ENCODE measurements at places on chromosomes 6 and 20.

GRCh38 chr20:61767761-61768494 lies 297.8 kb downstream of the TAF4 start:
- peak; percentile 26 for DNase-seq

DNA sequence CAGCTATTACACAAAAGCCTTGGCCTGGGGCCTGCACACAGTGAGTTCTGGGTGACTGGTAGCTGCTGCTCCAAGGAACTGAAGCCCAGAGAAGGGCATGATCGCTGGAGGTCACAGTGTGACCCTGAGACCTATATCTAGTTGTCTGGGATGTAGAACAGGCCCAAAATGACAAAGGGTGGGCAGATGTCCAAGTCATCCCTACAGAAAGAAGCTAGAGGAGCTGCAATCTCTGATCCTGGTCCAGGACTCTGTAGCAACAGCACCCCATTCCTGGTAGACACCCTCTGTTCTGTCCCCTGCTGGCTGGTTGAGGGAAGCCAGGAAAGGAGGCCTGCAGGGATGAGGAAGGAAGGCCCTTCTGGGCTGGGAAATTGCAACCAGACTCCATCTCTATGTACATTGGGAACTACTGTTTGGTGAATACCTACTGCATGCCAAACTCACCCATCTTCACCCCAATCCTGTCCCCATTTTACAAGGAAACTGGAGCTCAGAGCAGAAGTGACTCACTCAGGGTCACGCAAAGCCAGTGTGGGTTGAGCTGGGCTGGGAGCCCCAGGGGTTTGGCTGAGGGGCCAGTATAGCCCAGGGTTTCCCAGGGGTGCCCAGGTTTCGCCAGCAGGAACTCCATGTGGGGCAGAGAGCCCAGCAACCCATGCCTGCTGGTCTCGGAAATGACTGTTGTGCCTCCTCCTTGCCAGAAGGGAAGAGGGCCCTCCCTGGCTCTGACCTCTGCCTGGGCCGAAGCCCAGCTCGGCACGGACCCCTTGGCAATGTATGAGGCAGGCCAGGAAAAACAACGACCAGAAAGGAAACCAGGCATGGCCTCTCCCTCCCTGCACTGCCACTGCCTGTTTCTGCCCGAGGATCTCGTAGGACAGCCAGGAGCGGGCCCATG lies 44.9 kb upstream of the TLDC2 start:
- no peak for DNase-seq

DNA sequence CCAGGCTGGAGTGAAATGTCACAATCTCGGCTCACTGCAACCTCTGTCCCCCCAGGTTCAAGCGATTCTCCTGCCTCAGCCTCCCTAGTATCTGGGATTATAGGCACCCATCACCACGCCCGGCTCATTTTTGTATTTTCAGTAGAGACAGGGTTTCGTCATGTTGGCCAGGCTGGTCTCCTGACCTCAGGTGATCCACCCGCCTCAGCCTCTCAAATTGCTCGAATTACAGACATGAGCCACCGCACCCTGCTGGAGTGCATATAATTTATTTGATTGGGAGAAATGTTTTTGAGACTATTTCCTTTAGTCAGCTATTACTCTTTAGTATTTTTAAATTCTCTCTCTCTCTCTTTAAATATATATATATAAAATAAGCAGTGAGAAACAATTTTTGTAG lies 29.8 kb downstream of the FAM83B start:
- no peak for DNase-seq

GRCh38 chr20:5570452-5570851 lies 179.7 kb upstream of the SHLD1 start:
- DNase-seq, result no peak

DNA sequence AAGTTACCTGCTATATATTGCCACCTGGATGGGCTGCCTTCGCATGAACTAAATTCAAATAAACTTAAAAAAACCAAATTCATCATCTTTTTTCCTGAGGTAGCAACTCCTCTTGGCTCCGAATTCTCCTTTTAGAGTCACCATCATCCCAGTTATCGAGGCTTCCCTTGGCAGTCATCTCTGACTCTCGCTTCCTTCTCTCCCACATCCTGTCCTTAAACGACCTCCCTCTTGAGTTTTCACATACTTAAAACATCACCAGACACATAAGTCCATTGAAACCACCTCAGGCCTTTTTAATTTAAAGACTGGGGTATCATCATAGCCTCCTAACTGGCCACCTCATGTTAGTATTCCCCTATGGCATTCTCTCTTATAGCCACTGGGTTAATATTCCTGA lies 296.1 kb upstream of the FLRT3 start:
- no peak for DNase-seq

- DNase-seq, result no peak
Measured at GRCh38 chr6:68296126-68296525, 339.0 kb upstream of the ADGRB3 start.

DNA sequence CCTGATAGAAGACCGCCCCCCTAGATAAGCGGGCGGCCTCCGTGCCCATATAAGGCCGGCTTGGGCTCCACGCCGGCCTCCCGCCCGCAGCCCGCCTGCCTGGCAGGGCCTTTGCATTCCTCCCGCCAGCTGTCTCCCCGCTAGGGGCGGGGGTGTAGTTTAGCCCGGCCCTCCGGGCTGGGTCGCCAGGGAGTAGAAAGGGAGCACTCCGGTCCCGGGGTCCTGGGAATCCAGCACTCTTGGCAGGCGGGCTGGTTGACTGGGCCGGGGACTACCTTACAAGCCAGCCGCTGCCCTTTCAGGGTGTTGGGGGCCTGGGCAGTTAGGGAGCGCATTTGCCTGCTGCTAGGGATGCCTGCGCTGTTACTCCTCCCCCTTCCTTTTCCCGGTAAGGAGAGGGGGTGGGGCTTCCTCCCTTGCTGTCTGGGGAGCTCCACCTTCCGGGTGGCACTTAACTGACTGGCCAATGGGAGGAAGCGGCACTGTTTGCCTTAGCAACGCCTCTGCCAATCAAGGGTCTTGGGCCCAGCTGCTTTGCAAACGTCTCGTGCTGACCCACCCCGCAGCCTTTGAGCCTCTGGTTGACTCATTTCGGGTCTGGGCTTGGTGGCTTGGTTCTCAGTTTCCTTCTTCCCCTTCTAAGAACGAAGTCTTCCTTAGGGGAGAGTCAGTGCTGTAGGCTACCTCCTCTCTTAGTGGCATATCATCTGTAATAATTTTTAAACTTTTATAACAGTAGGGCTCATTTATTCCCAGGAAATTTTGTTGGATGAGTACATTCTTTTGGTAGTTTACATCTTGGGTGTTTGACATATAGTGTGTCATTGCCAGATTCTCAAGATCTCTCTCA lies 3.4 kb downstream of the SRF start:
- peak; percentile 97 for DNase-seq

GRCh38 chr6:73648166-73648565 lies 5.6 kb downstream of the SLC17A5 start:
- no peak for DNase-seq

GRCh38 chr6:1895721-1896120 lies 286.0 kb downstream of the FOXC1 start:
- no peak for DNase-seq

DNA sequence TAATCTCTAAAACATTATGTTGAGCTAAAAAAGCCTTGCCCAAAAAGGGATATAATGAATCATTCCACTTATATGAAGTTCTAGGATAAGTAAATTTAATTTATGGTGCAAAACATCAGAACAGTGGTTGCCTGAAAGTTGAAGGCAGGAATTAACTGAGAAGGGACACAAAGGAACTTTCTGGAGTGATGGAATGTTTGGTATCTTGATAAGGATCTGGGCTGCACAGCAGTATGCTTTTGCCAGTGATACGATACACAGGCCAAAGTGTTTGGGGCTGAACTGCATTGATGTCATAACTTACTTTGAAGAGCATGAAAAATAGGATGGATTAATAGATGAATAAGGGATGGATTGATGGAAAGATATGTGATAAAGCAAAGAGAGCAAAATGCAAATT lies 146.1 kb upstream of the LRFN2 start:
- no peak for DNase-seq

- no peak for DNase-seq
Measured at GRCh38 chr6:159838020-159838744, 38.1 kb downstream of the PNLDC1 start.

GRCh38 chr6:158536891-158537798 lies 22.7 kb upstream of the TMEM181 start:
- DNase-seq, result no peak

DNA sequence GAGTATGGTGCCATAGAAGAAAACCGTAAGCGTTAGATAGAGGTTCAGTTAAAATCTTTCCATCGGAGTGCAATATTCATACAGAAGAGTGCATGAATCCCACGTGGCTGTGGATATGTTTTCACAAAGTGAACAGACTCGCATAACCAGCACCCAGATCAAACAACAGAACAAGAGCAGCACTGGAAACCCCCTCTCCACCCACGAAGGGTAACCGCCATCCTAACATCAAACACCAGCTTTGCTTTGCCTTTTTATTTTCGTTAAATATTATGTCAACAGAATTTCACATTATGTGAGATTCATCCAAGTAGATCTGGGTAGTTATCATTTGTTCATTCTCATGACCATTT lies 4.7 kb downstream of the GTSF1L start:
- DNase-seq, result no peak

GRCh38 chr6:107870381-107870780 lies 46.3 kb upstream of the SCML4 start:
- no peak for DNase-seq

DNA sequence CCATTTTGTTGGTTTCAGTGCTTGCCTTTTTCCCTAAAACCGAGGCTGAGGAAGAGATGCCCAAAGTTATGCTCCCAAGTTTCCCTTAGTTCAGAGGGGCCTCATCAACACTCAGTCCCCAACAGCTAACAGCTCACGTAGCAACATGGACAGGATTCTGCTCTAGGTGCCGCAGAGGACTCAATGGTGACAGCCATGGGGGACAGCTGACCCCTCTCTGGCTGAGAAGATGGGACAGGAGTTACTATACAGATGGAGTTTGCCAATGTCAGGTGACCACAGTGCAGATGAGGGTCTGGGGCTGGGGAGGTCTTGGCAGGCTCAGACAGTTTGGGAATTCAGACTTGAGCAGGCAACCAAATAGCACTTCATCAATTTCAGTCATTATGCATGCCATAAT lies 67.3 kb downstream of the NPEPL1 start:
- no peak for DNase-seq

GRCh38 chr6:43093436-43094289 lies 17.5 kb downstream of the PTK7 start:
- DNase-seq, result no peak

- no peak for DNase-seq
Measured at GRCh38 chr6:138498629-138499302, 528 bp downstream of the NHSL1 start.

- no peak for DNase-seq
Measured at GRCh38 chr6:6796818-6797217, 208.3 kb downstream of the LY86 start.

- no peak for DNase-seq
Measured at GRCh38 chr6:39178235-39178634, 51.0 kb downstream of the KCNK5 start.

DNA sequence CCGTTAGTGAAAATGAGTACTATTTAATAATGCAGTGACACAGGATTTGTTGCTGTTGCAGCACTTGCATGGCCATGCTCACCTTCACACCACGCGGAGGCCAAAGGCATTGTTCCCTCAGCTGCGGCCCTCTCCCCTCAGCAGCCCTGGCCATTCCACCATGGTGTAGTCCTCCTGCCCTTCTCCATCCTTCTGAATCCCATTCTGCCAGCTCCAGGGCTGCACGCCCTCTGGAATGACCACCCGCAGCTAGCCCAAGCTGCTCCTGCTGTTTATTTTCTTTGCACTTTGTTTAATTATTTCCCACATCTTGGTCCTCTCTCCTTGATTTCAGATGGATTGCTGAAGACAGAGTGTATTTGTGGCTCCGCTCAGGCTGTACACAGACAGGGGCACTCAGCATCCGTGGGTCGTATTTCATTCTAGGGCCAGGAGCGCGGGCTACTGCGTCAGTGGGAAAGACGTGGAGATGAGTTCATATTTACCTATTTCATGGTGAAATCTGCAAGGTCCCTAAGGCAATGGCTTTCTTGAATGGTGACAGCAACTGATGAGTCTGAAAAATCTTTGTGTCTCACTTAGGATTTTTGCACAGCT lies 81.4 kb upstream of the DUSP22 start:
- no peak for DNase-seq

DNA sequence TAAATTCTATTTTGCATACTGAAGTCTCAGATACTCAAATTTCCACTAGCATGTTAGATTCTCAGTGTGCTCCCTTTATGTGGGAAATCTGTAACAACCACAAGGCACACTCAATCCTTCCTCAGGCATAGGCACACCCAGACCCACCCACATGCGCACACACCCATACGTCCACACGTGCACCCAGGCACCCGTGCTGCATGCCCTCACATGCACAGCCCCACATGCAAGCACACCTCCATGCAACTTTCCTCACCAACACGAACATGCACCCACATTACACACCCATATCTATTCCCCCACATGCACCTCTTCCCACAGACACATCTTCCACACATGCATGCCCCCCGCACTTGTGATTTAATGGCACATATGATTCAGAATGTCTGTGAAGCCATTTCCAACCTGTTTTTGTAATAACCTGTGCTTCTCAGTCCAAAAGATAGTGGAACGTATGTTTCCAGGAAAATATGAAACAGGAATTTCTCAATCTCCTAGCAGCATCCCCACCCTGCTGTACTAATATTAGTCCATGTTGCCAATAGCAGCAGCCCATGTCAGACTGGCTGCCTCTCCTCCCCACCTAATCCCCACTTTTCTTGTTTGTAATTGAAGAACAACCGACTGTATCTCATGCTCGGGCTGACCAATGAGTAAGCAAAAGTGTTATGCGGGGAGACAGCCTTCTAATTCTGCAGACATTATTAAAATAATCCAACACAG lies 11.3 kb upstream of the CYP24A1 start:
- no peak for DNase-seq

DNA sequence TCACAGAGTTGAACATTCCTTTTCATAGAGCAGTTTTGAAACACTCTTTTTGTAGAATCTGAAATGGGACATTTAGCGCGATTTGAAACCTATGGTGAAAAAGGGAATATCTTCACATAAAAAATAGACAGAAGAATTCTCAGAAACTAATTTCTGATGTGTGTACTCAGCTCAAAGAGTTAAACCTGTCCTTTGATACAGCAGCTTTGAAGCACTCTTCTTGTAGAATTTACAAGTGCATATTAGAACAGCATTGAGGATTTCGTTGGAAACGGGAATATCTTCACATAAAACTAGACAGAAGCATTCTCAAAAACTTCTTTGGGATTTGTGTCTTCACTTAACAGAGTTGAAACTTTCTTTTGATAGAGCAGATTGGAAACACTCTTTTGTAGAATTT lies 650.7 kb upstream of the ZNF337 start:
- no peak for DNase-seq

DNA sequence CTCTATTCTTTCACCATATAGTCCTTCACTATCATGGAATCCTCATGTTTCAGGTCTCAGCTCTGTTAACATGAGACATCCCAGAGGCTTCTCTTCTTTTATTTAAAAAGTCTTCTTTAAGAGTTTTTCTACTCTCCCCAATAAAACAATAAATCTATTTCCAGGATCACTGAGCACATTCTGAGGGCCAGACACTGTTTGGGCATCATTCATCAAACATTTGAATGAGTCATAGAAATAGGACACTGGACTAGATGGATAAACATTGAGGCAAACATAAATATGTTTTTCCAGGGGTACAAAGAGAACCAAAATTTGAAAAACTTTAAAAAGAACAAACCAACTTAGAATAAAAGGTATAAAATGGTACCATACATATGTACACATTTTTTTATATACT lies 554.4 kb downstream of the KIF16B start:
- no peak for DNase-seq
